ENCODE measurements at places on chromosomes 3 and 15.

GRCh38 chr3:74107451-74107850, 482.7 kb upstream of the PDZRN3 start:
- peak; percentile 11 for DNase-seq

GRCh38 chr3:25029820-25030219, 398.2 kb upstream of the RARB start:
- no peak for DNase-seq

DNA sequence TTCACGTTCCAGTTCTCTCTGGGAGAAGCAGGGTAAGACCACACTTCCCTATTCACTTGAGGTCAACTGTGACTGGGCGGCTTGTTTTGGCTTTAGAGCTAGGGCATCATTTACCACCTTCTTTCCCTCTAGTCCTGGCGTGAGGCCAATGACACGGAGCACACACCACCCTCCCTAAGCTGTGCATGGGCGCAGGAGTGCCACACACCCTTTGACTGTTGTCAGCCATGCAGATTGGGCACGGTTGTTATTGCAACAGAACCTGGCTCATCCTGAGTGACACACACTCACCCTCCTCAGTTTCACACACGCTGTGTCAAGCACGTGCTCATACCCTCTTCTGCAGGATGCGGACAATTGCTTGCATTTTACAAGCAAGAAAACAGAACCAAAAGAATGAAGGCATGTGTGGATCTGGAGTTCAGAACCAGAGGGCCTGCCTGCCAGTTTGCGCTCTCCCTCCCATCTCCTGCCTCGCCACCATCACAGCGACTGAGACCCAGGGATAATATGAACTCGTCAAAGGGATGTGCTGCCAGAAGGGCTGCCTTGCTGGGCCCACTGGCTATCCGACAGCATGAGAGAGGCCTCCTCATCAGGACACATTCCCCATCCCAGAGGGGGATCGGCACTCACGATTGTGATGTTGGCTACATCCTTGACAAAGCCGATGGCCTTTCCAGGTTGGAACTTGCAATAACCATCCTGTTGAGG, 17.6 kb downstream of the CTSH start:
- DNase-seq, result no peak

- peak; percentile 89 for DNase-seq
These were observed 8.2 kb upstream of the LCTL start for GRCh38 chr15:66573719-66574595.

DNA sequence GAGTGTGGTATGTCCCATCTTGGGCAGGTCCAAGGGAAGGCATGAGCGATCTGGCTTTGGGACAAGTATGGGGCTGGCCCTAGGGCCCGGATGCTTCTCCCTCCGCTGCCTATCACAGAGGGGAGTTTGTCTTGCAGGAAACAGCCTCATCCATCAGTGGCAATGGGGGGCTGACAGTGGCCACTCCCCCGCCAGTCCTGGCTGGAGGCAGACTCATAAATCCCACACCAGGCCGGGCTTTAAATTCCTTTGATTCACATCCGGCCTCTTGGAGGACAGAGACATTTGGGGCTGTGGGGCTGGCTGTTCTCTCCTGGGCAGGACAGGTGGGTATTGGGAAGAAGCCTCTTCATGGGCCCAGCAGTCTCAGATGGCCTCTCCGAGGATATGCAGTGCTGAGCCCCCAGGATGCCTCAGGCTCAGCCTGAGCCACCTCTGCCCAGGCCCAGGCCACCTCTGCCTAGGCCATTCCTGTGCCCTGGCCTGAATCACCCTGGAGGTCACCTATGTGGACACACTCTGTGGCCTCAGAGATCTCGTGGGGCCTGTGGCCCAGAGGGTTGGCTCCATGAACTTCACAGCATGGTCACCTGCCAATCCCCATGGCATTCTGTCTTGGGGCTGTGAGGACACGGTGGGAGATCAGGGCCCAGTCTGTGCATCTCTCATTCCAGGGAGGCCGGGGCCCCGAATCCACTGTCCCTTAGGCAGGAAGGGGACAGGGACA, 84.2 kb upstream of the GOLGA6L4 start:
- peak; percentile 13 for DNase-seq

DNA sequence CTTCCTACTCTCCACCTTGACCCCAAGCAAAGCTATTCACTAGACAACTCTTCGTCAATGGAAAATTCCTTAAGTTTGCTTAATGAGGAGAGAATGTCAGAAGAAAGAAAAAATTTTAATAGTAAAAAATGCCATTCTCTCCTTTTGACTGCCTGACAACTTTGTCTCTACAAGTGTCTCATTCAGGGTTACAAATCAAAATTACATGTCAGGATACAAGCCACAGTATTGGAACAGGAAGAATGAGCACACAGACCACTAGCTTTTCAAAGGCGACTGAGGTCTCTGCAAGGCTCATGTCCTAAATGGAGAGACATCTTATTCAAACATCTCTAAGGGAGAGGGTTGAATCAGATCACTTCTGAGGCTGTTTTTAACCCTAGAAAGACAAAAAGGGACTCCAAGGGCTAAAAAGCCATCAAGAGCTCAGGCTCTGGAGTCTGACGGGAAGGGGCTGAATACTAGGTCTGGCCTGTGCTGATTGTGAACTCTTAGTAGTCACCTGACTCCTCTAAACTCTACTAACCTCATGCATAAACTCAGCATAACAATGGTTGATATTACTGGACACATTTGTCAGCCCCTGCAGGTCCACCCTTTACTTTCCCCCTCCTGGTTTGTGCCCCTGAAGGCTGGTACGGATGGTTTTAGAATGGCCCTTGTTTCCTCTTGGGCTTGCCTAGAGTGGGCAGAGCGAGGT, 12.8 kb upstream of the MEIS2 start:
- no peak for DNase-seq

DNA sequence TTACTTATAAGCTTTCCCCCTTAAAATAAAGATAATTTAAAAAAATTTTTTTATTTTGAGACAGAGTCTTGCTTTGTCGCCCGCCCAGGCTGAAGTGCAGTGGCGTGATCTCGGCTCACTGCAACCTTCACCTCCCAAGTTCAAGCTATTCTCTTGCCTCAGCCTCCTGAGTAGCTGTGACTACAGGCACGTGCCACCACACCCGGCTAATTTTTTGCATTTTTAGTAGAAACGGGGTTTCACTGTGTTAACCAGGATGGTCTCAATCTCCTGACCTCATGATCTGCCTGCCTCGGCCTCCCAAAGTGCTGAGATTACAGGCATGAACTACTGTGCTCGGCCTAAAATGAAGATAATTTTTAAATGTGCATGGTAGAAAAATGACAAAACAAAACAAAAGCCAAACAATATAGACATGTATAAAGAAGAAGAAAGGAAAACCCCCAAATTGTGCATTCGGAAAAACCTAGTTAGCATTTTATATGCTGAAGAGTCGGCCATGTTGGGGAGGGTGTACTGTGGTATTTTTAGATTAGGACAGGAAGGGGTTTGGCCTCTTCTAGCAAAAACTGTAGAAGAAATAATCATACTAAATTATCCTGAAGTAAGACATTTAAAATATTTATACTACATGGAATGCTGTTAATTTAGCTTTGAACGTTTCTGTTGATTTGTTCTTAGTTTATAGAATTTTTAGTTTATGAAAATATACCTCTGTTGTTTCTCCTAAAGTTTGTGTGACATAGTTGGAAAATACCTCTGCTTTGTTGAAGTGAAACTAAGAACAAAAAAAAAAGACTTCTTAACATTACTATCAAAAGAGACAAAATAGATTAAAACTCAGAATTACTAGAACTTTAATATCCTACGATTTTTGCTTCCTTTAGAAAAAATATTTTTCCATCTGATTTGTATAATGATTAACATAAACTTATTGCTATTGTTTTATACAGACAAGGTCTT, 7.4 kb downstream of the APPL1 start:
- no peak for DNase-seq

- no peak for DNase-seq
These were observed 3.9 kb upstream of the B3GNT5 start for GRCh38 chr3:183249006-183249718.

- DNase-seq, result no peak
These were observed 2.5 kb downstream of the KLF13 start for GRCh38 chr15:31328969-31329639.

GRCh38 chr15:93469994-93470393, 381.0 kb upstream of the RGMA start:
- no peak for DNase-seq

DNA sequence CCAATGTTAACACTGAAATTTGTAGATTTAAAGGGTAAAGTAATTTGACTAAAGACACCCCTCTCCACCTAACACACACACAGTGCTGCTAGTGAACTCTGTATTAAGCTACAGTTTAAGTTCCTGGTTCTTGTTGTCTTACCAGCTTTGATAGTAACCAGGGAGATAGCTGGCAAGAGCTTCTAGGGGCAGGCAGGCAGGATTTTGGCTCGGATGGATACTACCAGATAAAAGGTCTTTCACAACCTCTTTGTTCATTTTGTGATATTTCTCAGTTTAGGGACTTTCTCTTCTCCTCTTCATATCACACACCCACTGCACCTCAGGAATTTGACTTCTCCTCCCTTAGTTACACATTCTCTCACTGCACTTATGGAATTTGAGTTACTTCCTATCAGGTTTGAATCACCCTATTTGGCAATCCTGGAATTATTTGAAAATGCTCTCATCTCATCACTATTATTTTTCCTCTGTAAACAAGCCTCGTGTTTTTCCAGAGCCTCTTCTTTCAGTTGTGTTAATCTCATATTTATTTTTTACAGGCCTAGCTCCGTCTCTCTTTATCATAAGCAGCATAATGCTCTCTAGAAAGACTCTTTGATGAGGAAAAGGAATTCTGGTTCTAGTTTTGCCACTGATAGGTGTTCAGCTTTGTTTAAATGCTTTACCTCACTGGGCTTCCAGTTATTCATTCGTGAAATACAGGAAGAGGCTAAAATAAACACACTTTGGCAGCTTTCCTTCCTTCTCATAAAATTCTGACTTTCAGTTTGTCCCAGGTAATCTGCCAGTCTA, 23.0 kb upstream of the CLDN1 start:
- DNase-seq, result peak; percentile 16

DNA sequence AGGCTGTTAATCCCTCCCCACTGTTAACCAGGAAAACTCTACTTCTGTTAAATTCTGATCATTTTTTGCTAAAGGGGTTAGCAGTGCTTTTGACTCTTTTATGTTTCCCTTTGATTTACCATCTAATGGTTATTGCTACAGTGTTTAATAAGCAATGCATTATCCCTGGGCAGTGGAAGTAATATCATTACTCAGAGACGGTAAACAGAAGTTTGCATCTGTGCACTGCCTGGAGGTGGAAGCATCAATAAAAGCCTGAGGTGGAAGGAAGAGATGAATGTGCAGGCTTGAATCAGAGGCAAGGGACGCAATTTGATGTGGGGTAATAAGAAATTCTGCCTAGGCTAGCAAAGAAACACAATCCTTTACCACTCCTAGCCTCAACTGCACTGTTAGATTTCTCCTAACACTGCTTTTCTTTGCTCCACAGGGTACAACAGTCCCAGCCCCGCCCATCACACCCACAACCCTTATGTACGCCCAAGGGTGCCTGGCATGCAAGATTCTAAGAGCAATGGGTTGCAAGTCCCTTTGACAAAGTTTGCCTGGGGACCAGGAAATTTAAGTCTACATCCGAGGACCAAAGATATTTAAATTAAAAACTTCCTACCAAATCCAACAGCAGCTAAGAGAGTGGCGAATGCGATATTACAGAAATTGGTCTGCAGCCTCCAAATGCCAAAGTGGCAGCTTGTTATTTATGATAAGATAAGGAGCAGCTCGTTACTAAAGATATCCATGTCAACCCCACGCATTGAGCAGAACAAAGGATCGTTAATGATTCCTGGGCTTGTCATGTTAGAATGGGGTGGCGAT, 261.4 kb downstream of the FHIT start:
- no peak for DNase-seq

DNA sequence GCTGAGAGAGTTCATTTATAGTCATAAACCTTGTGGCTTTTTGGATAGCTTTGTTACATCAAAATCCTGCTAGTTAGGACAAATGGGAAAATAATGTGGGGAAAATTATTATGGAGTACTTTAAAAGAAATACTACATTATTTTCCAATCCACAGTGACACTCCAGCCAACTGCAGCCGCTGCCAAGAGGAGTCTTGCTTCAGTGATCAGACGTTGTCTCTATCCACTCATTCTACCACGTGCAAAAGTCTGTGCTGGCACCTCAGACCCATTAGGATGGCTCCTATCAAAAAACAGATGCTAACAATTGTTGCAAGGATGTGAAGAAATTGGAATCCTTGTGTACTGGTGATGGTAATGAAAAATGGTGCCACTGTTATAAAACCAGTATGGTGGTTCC, 128.6 kb upstream of the IQSEC1 start:
- DNase-seq, result no peak

DNA sequence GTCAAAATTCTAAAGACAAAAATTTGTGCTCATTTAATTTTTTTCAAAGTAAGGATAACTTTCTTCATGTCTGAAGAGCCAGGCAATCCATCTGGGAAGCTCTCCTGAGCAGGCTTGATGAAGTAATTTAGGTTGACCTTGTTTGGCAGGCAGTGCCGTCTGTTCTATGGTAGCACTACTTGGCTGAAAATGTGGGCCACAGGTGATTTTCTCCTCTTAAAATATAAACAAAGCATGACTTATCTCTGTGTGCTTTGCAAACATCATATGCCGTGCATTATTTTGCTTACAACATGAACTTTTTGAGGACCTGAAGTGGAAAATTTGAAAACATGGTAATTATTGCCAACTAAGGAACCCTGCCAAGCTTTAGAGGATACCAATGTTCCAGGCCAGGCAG, 143.2 kb downstream of the RAP2B start:
- peak; percentile 13 for DNase-seq

DNA sequence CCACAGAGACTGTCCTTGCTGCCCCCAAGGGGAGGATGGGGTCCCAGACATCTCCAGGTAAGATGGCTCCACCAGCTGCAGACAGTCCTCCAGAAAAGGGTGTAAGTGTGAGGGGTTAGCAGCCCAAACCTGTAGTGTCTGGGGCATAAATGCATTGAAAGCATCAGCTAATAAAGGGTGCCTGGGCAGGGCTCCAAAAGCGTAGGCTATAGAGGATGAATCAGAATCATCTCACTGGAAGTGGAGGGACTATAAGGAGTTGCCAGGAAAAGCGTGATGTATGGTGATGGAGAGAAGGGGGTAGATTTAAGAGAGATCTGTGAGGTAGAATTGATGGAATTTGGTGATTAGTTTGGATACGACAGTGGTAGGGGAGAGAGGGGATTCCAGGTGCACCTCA, 79.9 kb upstream of the ONECUT1 start:
- DNase-seq, result no peak

GRCh38 chr3:55549177-55549576, 62.1 kb upstream of the WNT5A start:
- peak; percentile 83 for DNase-seq

DNA sequence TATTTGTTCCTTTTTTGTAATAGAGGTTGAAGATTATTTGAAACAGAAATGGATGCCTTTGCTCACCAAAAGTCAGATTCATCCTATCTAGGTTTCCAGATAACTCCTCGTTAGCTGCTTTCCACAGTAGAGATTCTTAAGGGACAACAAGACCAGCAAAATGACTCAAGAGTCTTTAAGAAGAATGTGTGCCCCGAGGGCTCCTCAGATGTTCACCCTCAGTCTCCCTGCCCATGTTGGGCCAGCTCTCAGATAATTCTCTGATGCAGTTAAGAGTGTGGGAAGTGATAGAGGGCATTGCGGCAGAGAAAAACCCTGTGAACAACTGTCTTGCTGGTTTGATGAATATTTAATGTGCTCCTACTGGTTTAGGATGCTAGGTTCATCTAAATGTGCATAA, 251.1 kb downstream of the PTPRG start:
- DNase-seq, result no peak

All from tongue (tissue), 3 donors.